Inflammatory macrophage treated with lipopolysaccharide for 1 hour (primary cell): ENCODE measurements at places on chromosomes 5 and 9.

- DNase-seq: no peak
Observed at GRCh38 chr5:44336708-44337107, 52.5 kb downstream of the FGF10 start.

- DNase-seq: no peak
Observed at GRCh38 chr5:36982146-36982545, 105.6 kb downstream of the NIPBL start.

DNA sequence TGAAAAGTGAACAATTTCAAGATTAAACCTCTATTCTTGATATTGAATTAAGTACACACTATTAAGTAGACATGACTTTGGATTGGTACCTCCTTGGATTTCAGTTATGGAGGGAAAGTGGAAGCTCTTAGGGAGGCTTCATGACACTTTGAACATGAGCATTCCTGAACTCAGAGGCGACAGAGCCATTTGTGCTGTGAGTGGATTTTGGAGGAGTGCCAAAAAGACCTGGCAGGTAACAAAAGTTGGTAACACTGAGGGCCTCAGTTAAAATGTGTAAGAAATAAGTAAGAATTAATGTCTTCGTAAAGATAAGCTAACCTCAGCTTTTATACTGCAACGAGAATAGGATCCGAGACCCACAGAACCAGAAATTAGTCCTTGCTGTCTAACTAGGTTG is 356.7 kb downstream of the ARRDC3 start:
- DNase-seq: no peak

GRCh38 chr5:50873595-50874277 is 207.3 kb downstream of the PARP8 start:
- DNase-seq: no peak

GRCh38 chr5:157198277-157198986 is 17.8 kb downstream of the ITK start:
- DNase-seq: no peak

GRCh38 chr5:167696558-167697314 is 594.7 kb upstream of the WWC1 start:
- no peak for DNase-seq

GRCh38 chr9:95143591-95144561 is 173.6 kb downstream of the FANCC start:
- DNase-seq: no peak

DNA sequence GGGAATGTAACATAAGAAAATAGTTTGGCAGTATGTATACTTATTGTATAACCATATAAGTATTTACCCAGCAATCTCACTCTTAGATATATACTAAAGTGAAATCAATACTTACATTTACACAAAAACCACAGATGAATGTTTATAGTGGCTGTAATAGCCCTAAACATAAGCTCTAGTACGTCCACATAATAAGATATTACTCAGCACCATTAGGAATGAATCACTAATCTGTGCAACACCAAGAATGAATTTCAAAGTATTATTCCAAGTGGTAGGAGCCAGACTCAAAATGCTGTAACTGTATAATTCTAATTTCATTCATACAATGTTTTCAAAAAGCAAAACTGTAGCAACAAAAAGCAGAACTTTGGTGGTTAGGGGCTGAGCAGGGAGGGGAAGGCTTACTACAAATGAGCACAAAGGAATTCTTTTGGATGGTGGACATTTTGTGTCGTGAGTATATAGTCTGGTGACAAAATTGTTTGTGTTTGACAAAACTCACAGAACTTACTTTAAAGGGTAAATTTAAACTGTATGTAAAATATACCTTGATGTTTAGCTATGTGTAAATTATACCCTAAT is 11.9 kb upstream of the C5orf46 start:
- no peak for DNase-seq

DNA sequence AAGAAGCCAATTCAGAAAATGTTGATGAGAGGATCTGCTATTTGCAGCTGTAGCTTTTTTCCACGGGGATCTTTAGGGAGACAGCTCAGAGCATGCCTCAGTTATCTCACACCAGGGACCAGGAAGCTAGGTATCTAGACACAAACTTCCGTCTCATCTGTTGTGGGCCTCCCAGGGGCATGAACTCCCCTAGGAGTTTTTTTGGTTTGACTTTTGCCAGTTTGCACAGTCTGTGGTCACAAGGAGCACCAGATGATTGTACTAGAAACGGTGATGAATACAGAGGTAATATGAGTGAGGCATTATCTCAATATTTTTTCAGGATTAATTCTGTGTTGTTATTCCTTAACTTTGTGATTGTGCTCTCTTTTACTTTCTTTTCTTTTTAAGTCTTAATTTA is 533.2 kb upstream of the SEMA6A start:
- DNase-seq: no peak

DNA sequence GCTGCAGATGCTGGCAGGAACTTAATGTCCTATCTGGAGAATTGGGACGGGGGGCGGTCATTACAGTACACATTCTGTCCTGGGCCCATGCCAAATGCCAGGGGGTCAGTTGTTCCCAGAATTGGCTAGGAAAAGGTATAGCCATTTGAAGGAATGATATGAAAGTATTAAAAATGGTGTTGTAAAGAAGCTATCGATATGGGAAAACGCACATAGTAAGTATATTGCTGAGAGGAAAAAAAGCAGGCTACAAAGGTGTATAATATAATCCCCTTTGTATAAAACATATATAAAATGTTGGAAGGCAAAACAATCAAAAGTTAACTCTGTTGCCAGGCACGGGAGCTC is 450 bp upstream of the ARHGEF39 start:
- no peak for DNase-seq

- no peak for DNase-seq
Observed at GRCh38 chr5:161093100-161093499, 241.1 kb upstream of the ATP10B start.

DNA sequence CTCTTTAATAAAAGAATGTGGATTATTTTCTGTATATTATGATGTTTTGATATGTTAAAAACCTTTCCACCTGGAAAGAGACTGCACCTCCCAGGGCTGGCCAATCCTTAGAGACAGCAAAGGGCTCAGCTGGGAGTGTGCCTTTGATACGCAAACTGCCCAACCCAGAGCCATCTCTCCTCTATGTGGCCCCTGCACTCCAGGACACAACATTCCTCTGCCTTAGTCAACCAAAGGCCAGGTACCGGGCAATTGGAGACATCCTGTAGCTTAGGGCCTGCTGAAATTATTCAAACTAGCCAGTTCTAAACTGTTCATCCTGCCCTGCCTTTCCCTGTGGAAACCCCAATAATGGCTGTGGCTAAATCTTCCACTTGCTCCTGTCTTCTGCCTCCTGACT is 5.0 kb upstream of the HSPB3 start:
- DNase-seq: no peak

- peak; percentile 15 for DNase-seq
Observed at GRCh38 chr9:107137495-107138202, 145.4 kb upstream of the RAD23B start.
